Astrocyte (in vitro differentiated cells and primary cell): ENCODE measurements at places on chromosomes 11 and 22. TPM values are rescaled to one million over a fixed set of nuclear protein-coding genes. Genes with fewer than 3 reads are reported as not detected.

- H3K27me3 ChIP-seq: no peaks in the 10 kb centered on the region
- H3K4me1 ChIP-seq: no peaks in the 10 kb centered on the region
- no peaks in the 10 kb centered on the region for H3K36me3 ChIP-seq
- H3K4me3 ChIP-seq: no peak overlapping the region
- no peak for DNase-seq
- H3K27ac ChIP-seq: no peak overlapping the region
Measured at GRCh38 chr22:47115921-47116320, 353.5 kb downstream of the TBC1D22A start.

DNA sequence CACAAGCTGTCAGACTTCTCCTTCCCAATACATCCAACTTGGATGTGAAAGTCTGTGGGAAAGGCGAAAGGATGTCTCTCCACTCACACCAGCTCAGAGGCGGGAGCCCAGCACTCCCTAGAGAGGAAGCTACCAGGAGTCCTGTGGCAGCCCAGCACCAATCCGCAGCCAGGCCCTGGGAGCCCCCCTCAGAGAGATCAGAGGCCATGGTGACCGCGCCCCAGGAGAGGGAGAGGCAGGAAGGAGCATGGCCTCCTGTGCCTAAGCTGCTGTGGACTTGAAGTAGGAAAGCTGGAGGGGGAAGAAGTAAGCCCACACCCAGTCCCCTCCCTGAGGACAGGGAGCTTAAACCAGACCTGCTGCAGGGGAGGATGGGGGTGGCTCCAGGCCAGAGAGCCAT lies 24.4 kb upstream of the IGSF9B start:
- H3K27ac ChIP-seq: no peak overlapping the region
- no peaks in the 10 kb centered on the region for H3K27me3 ChIP-seq
- H3K4me1 ChIP-seq: no peaks in the 10 kb centered on the region
- no peak for DNase-seq
- no peaks in the 10 kb centered on the region for H3K36me3 ChIP-seq
- H3K4me3 ChIP-seq: no peak overlapping the region

GRCh38 chr11:68002938-68003845 lies 705 bp downstream of the UNC93B1 start:
- no peak for DNase-seq
- H3K27me3 ChIP-seq: no peaks in the 10 kb centered on the region
- H3K4me1 ChIP-seq: no peaks in the 10 kb centered on the region

DNA sequence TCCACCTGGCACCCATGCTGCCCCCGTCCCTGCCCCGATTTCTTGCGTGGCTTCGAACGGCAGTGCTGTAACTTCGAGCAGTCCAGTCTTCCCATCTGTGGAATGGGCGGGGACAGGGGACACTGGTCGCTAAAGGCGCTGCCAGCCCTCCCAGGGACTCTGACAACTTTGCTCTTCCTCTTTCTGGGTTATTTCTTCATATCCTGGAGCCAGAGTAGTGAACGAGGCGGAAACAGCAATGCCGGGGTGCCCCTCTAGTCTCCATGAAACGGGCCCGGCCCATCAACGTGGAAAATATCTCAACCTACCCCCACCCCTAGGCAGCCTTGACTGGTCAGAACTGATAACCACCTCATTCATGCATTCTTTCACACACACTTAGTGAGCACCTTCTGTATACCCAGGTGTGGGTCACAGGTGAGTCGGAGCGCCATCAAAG lies 42.8 kb downstream of the TRIOBP start:
- H3K4me1 ChIP-seq: peaks cover 30% of the 10 kb centered on the region
- H3K36me3 ChIP-seq: no peaks in the 10 kb centered on the region
- no peak for DNase-seq
- no peaks in the 10 kb centered on the region for H3K27me3 ChIP-seq
- no peak overlapping the region for H3K27ac ChIP-seq

PGM2L1 gene
- total RNA-seq: 41.0 and 43.6 TPM in 2 replicates
